ENCODE measurements at places on chromosomes 5 and 9.

DNA sequence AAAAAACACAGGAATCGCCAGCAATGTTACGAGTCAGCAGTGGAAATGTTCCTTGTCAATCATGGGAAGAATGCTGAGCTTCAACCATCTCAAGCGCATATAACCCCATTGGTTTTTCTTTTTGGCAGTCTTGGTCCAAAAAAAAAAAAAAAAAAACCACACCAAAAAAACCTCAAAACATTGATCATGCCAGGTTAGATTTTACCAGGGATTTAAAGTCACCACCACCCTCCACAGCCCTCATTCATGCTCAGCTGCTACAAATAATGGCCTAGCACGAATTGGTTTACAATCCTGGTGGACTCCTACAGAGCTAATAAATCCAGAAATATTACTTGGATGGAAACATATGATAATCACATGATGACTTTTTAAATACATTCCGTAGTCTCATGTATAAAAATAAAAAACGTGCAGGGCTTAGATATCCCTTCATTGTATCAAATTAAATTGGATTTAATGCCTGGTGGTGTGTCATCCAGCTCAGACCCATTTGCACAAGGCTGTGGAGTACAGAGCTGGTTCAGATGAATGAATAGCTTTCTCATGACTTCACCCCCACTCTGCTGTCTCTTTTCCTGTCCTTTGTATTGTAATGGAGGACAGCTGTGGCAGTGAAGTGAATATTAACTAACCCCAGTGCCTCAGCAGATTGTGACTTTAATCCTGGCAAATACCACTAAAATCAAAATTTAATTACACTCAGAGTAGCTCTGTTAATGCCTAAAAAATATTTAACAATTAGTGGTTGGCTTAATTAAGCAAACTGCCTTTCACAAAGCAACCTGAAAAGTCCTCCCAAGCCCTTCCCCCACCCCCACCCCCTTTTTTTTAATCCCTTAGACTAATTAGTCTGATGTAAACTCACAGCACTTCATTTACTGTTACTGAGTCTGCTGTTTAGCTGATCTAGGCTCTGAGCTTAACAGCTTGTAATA is 626.5 kb upstream of the ZNF608 start:
- no peak for DNase-seq

DNA sequence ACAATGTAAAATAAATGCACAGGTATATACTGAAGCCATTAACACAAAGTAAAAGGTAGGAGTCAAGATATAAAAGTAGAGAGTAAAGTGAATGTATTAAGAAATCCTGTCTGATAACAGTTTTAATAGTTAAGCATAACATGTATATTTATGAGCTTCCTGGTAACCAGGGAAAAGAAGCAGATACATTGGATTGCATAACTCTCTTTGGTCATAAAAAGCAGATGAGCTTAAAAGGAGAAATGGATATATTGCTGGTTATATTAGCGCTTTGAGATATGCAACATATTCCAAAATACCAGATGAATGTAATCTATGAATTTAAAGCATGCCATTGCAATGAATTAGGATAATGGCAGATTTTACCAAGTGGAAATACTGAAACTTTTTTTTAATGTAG is 6.2 kb upstream of the TNFSF8 start:
- DNase-seq = no peak

DNA sequence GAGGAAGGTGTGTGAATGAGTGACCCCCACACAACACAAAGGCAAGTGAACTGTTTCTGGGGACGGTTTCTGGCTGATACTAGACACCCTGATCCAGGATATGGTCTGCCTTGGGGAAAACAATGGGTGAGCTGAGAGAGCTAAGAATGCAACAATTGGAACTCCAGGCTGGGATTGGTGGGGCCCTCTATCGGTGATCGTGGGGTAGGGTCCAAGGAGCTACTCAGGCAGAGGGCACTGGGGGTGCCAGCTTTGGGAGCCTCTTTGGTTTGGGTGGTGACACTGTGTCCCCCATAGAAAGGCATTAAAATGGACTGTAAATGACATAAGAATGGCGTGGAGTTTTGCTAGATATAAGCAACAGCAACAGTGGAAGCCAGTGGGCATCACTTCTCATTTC is 439.1 kb downstream of the DMAC1 start:
- no peak for DNase-seq

DNA sequence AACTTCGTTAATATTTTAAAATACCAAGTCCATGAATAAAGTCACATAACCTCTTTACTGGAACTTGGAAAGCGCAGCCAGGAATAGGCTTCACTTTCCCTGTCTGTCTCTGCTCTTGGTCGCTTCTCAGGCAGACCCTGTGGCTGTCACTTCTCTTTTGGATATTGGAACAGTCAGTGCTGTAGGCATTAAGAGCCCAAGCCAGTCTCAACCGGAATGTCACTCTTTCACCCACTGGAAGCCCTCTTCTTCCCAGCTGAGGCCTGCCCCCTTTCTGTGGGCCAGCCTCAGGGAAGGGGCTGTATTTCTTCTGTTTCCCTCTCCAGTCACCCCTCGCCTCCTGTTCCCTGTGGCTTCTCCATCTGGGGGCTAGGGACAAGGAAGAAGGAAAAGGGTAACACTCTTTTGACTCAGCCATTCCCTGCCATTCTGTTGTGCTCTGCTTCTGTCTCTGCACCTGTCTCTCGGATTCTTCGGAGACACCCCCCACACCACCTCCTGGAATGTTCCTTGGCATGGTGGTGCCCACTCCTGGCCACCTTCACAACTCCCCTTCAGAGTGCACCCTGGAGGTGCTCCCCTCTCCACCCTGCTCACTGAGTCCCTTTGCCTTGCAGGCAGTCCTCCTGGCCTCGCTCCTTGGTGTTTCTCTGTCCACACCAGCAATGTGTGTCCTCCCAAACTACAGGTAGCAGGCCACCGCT is 103.4 kb downstream of the TRIO start:
- DNase-seq = no peak

GRCh38 chr5:138676556-138677193 is 76.5 kb upstream of the CTNNA1 start:
- no peak for DNase-seq

DNA sequence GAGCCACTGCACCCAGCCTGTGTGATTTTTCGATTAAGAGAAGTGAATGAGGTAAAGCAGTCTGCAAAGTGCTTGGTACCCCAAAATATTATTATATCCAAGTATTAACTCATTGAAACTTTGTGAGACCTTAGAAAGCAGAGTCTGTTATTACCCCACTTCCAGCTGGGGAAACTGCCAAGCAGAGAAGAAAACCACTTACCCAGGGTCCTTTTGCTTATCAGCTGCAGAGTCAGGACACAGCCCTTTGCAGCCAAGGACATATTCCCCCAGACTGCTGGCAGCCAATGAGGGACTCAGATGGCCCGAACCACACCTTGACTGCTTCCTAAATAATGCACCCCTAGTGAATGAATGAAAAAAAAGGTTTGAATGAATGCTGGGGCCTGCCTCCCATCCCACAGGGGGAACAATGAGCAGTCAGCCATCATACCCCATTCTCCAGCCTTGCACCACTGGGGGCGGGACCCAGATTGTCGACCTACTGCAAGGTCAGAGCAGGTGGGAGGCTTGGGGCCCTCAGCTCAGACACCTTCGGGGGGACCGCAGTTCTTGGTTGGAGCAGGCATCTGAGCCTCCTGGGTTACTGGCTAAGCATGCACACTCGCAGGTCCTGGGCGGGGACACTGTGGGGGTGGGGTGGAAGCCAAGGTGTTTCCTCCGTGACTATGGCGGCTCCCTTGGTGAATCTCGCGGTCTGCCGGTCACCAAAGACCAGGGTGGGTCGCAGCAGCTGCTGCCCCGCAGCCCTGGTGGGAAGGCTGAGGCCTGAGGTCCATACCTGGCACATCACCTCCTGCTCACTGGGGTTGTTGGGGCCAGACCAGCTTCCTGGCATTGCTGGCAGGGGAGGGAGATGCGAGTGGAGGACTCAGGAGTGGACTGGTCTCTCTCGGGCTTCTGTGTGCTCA is 29.7 kb downstream of the PRRT1B start:
- DNase-seq = no peak

- no peak for DNase-seq
Observed at GRCh38 chr9:134781591-134782302, 98.9 kb upstream of the FCN2 start.

DNA sequence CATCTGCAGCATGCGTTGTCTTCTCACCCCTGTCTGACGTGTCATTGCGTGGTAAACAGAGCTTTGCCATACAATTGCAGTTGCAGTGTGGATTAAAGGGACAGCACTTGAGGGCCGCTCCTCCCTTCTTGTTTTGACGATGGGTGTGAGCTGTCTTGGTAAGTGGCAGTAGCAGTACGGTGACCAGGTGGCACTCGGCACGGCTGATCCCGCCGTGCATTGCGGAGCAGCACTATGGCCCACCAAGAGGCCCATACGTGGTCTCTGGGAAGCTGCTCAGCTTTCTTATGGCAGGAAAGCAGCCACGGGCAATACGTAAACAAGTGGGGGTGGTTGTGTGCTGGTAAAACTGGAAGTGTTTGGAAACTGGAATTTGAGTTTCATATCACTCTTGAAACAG is 25.1 kb downstream of the EHMT1 start:
- no peak for DNase-seq

DNA sequence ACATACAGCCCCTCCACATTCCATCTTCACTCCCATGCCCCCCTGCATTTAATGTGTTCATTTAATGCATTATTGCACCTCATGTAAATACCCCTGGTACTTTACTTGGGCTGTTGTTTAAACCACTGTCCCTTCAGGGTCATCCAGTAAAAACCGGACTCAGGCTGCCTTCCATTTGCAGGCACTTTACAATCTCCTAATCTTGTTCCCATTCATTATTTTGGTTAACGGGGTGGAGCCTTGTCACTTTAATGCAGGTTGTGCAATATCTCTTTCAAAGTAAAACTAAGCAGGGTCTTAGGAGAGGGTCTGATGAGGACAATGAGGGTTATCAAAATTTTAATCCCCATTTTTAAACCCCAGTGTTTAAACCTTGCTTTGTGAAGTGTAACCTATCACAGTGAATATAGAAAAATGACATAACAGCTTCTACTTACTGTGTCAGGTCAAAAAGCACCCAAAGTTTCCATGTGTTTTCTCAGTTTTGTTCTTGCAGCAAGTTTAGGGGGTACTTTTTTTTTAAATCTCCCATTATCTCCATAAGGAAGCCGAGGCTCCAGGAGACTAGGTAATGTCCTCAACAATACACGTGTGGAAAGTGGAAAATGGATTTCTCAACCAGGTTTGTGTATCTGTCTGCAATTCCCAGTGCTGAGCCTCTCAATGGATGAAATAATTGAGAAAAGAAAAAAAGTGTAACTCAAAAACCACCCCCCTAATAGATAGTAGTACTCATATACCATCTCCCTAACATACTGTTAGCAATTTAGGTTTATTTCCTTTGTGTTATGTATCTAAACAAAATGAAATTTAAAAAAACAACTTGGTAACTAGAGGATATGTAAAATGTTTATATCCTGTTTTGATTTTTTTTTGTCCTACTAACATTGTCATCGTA is 54.2 kb upstream of the SPRY4 start:
- no peak for DNase-seq

- DNase-seq = peak; percentile 2
Observed at GRCh38 chr9:109506097-109506712, 8.1 kb upstream of the PTPN3 start.

DNA sequence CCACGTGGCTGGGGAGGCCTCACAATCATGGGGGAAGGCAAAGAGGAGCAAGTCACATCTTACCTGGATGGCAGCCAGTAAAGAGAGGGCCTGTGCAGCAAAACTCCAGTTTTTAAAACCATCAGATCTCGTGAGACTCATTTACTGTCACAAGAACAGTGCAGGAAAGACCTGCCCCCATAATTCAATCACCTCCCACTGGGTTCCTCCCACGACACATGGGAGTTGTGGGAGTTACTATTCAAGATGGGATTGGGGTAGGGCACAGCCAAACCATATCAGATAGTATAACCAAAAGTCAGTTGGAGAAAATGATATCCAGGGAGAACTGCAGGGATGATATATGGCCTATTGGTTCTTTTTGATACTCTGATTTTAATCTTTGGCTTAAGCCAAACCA is 10.0 kb upstream of the CAVIN4 start:
- no peak for DNase-seq

DNA sequence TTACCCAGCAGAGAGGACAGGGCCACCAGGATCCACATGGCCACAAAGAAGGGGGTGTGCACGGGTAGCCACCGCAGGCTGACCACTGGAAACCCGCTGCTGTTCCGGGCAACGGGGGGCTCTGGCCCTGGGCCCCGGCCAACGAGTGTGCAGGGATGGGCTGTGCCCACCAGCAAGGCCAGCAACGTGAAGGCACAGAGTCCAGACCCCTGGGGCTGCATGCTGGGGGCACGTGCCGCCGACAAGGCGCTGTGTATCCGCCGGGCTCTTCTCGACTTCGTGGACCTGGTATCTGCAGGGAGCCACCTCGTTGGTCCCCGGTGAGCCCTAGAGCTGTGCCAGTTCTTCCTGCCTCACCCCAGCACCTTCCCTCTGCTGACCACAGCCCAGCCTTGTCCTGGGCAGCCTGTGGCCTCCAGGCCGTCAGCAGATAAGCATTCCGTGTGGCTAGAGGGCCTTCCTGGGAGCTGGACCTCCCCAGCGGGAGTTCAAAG is 42.2 kb upstream of the CEP72 start:
- no peak for DNase-seq

DNA sequence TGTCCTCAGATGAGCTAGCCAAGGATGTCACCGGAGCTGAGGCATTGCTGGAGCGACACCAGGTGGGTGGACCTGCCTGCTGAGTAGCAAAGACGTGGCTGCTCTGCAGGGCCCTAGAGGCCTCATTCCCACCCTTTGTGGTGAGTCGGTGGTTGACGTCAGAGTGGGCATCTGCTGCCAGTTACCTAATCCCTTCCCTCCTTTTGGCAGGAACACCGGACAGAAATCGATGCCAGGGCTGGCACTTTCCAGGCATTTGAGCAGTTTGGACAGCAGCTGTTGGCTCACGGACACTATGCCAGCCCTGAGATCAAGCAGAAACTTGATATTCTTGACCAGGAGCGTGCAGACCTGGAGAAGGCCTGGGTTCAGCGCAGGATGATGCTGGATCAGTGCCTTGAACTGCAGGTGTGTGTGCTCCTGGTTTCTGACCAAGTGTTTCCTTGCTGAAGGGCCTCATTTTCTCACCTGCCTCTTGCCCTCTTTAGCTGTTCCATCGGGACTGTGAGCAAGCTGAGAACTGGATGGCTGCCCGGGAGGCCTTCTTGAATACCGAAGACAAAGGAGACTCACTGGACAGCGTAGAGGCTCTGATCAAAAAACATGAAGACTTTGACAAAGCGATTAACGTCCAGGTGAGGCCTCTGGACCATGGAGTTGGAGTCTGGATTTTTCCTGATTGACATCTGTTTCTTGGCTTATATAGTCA is 48.9 kb downstream of the DYNC2I2 start:
- no peak for DNase-seq

GRCh38 chr5:9329125-9329524 is 216.8 kb downstream of the SEMA5A start:
- DNase-seq = no peak

Measured in stimulated activated naive B cell treated with anti-CD40 and anti-IgM and Interleukin-4, amounts not matched to agents 10 μg/mL and 1 μg/mL and 100 μg/mL, for 72 hours (primary cell).